ENCODE measurements at places on chromosomes 5 and 9.

DNA sequence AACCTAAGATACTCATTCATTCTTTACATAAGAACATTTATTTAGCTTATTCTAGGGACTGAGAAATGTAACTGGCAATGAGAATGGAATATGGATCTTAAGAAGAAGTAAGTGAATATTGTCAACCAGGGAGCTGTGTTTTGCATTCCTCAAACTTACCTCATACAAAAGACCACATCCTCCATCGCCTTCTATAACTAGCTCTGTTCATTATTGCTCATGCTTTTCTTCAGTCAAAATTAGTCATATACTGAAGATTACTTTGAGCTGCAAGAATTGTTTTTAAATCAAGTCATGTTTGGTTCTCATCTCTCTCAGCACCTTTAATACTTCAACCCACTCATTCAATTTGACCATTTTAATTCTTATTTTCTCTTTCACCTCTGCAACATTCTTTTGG lies 140.3 kb upstream of the RASA1 start:
- no peak overlapping the region for H3K4me3 ChIP-seq
- no peaks in the 10 kb centered on the region for H3K27me3 ChIP-seq
- H3K4me1 ChIP-seq, result peaks cover 17% of the 10 kb centered on the region
- peak overlapping the region; percentile 0 for H3K27ac ChIP-seq
- H3K36me3 ChIP-seq, result no peaks in the 10 kb centered on the region

DNA sequence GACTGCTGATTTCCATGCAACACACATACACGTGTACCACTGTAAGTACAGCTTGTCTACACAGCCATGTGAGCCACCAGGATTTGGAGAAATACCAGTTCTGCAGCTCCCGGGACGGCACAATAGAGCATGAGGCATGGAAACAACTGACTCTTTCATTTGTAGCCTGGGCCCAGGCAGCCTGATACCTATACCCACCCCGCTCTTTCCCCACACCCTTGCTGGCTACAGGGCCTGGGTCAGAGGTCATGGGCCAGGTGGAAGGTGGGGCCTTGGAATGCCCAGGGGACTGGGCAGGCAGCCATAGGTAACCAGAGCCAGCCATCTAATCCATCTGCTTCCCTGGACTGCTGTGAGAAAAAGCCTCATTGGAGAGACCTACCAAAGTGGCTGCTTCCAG lies 39.0 kb upstream of the ZSWIM6 start:
- H3K27me3 ChIP-seq, result no peaks in the 10 kb centered on the region
- no peaks in the 10 kb centered on the region for H3K4me1 ChIP-seq
- no peaks in the 10 kb centered on the region for H3K36me3 ChIP-seq
- no peak overlapping the region for H3K27ac ChIP-seq

- DNase-seq, result no peak
- H3K27ac ChIP-seq, result no peak overlapping the region
- peak overlapping the region; percentile 9 for H3K4me3 ChIP-seq
- peaks cover 3% of the 10 kb centered on the region for H3K36me3 ChIP-seq
- H3K4me1 ChIP-seq, result peaks cover 15% of the 10 kb centered on the region
Measured at GRCh38 chr5:141494761-141495452, 6.0 kb downstream of the PCDHGC5 start.

DNA sequence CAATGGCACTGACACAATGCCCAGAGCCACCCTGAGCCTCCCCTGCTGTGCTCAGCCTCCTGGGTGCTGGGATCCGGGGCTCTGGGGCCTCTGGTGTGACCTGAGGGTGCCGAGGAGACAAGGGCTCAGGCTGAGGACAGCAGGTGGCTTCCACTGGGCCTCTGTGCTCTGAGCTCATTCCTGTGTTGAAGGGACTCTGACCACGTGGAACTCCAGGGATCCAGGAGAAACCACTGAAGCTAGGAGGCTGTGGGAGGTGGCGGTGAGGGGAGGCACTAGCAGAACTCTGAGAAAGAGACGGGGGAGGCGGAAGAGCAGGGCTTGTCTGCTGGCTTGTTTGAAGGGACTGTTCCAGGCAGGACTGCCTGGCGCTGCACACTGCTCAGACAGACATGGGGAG lies 318.7 kb upstream of the IRX1 start:
- H3K36me3 ChIP-seq, result no peaks in the 10 kb centered on the region
- no peaks in the 10 kb centered on the region for H3K4me1 ChIP-seq
- DNase-seq, result no peak

DNA sequence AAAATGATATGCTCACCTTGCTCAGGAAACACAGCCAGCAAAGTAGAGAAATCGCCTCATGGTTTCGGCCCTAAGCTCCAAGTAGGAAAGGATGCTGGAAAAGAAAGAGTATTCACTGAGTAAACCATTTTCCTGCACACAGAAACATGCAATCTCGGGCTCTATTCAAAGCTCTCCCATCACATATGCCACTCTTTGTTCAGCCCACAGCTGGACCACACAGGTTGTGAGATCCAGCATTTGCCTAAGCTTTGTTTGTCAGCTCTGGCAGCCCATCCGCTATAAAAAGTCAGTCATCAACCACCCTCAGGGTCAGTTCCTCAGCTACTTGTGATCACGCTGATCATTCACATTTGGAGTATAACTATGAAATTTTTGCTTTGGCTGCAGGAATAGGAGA lies 96.5 kb upstream of the SMARCA2 start:
- no peak for DNase-seq
- H3K4me1 ChIP-seq, result no peaks in the 10 kb centered on the region
- H3K4me3 ChIP-seq, result no peak overlapping the region
- peaks cover 8% of the 10 kb centered on the region for H3K27me3 ChIP-seq
- no peaks in the 10 kb centered on the region for H3K36me3 ChIP-seq

Measured in naive thymus-derived CD8-positive, alpha-beta T cell (primary cell).